ENCODE measurements at places on chromosomes 1 and 21. TPM values are rescaled to one million over a fixed set of nuclear protein-coding genes. Genes with fewer than 3 reads are reported as not detected.

- DNase-seq = no peak
Observed at GRCh38 chr1:54107131-54107530, 45.7 kb downstream of the CDCP2 start.

Gene SLC30A10
- polyA plus RNA-seq = 0.10 TPM

Gene KCNA3
- polyA plus RNA-seq = 0.22 TPM

- DNase-seq = no peak
Observed at GRCh38 chr1:231681006-231681405, 54.4 kb downstream of the DISC1 start.

- no peak for DNase-seq
Observed at GRCh38 chr21:38951095-38951730, 145.5 kb downstream of the ETS2 start.

- no peak for DNase-seq
Observed at GRCh38 chr1:26839339-26839722, 12.8 kb downstream of the ZDHHC18 start.

DNA sequence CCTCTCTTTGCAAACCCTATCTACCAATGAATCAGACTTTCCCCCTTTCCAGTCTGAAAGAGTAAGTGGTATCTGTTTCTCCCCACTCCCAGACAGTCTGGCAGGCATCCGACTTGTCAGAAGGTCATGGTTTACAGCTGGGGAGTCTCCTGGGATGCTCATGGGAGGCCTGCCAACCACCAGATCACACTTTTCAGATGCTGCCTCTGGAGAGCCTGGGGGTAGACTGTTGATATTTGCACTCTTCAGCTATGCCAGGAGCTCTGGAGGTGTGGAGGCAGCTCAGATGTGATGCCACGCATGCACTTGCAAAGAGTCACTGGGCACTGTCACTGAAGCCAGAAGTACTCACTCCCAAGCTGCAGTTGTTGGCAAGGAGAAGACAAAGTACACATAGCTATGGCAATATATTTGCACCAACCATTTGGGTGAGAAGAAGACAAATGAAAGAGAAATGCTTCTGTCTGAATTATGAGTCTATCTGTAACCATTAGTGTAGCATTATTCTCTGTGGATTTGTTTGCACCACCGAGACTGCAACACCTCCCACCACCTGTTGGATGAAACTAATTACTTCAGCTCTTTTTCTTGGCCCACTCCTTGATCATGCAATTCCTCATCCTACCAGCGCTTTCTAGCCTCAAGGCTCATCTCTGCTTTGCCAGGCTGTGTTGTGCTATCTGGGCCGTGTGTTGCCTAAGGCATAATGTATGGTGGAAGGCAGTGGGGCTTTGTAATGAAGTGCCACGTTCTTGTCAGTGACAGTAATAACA, 133.0 kb upstream of the SPAG17 start:
- no peak for DNase-seq

Gene ELAVL4
- 1.4 TPM for polyA plus RNA-seq

DNA sequence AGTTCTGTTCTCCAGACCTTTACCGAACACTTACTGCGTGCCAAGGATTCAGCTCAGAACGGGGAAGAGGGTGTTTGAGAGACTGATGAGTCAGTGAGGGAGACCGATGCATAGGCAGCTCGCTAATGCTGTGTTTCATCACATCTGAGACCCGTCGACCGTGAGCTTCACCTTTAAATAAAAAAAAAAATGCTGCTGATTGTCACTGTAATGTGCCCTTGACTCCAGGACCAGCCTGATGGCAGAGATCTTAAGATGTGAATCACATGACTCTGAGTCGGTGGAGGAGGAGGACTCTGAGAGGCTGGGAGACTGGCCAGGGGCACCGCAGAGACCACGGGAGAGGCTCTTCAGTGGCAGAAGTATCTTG, 28.8 kb downstream of the SPSB1 start:
- DNase-seq = no peak

- no peak for DNase-seq
Observed at GRCh38 chr1:94004924-94005323, 95.7 kb upstream of the GCLM start.

- DNase-seq = no peak
Observed at GRCh38 chr1:30773722-30774358, 16.3 kb upstream of the LAPTM5 start.

DNA sequence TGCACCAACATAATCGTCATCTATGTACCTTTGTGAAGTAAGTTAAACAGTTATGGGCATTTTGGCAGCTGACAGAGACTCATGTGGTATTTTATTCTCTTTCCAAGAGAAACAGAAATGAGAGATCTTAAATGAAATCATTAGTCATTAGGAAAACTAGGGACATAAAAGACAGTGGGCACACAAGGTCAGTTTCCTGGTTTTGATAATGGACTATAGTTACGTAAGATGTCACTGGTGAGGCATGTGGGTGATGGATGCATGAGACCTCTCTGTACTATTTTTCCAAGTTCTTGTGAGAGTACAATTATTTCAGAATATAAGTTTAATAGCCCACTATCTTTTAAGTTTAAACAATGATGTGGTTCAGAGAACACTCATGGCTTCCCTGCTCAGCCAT, 216.9 kb downstream of the APP start:
- no peak for DNase-seq

DNA sequence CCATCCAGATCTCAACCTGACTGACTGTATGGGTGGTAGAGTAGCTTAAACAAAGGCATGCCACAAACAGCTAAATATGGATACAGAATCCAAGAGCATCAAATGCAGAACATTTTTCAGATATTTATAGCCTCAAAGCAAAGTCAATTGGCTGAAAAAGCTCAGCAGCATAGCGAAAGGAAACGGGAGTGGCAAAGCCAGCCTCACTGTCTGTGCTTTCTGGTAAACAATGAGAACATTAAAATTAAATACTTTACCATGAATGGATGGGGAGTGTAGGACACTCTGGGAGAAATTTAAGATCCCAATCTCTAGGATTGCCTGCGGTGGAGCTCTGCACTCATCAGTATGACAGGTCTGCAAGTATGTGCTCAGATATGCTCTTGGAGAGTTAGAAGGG, 4.4 kb downstream of the RASAL2 start:
- no peak for DNase-seq

GRCh38 chr1:97095764-97096163, 374.2 kb downstream of the PTBP2 start:
- no peak for DNase-seq

Gene AMY2B
- 61.1 TPM for polyA plus RNA-seq

Gene STUM
- polyA plus RNA-seq = 1.8 TPM

Gene FUCA1
- polyA plus RNA-seq = 35.3 TPM

GRCh38 chr1:159949123-159949522, 3.7 kb upstream of the IGSF9 start:
- DNase-seq = no peak

Gene GBP7
- 0.16 TPM for polyA plus RNA-seq

- DNase-seq = no peak
Observed at GRCh38 chr1:2408859-2409276, 3.5 kb downstream of the PEX10 start.

DNA sequence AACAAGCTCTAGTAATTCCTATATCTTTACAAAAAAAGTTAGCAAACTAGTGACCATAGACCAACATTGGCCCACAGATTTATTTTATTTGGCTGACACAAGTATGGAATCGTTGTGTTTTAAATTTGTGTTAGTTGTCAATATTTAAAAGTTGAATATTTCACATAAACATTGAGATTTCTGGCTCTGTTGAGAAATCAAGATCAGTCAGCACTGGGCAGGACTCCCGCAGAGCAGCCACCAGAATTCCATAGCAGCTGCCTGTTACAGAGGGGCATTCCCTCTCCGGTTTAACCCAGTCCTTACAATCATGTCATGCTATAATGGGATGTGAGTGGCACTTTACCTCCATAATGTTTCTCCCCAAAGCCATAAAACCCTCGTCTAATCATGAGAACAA, 79.2 kb upstream of the NRIP1 start:
- no peak for DNase-seq

Gene TNNI3K
- 2.2 TPM for polyA plus RNA-seq

DNA sequence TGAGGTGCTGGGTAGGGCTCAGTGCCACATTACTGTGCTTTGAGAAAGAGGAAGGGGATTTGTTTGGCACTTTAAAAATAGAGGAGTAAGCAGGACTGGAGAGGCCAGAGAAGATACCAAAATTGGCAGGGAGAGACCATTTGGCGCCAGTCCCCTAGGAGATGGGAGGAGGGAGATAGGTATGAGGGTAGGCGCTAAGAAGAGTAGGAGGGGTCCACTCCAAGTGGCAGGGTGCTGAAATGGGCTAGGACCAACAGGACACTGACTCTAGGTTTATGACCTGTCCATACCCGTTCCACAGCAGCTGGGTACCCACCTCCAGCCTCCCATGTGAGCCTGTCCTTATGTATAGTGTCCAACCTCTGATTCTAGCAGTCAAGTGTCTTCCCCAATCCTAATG, 1.0 kb upstream of the CRTC2 start:
- no peak for DNase-seq

DNA sequence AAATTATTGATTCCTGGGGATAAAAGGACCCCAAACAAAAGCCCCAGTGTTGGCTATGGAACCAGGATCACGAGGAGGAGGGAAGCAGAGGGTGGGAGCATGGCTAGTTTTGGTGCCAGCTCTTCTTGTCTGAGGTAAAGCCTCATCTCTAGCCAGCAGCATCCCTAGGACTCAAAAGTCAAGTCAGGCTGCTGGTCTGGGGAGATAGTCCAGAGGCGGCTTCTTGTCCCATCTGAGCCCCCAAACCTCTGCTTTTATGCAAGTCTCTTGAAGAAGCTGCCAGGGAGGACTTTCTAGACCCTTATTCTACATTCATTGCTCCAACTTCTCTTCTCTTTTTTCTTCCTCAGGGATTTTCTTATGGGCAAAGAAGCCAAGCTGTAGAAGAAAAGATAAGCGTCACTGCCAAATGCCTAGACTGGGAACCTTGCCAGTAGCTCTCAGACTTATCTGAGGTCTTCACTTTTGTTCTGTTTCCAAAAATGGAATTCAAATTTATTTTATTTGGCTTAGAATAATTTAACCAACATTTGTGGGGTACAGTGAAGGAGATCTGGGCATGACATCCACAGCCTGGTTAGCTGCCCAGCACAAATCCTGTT, 6.9 kb upstream of the ANKRD35 start:
- DNase-seq = no peak

GRCh38 chr1:160625725-160626498, 20.9 kb downstream of the SLAMF1 start:
- no peak for DNase-seq

- no peak for DNase-seq
Observed at GRCh38 chr1:46224966-46225365, 21.8 kb downstream of the LURAP1 start.

Gene LMX1A
- not detected for polyA plus RNA-seq

GRCh38 chr1:60402216-60402615, 328.6 kb upstream of the C1orf87 start:
- DNase-seq = no peak

DNA sequence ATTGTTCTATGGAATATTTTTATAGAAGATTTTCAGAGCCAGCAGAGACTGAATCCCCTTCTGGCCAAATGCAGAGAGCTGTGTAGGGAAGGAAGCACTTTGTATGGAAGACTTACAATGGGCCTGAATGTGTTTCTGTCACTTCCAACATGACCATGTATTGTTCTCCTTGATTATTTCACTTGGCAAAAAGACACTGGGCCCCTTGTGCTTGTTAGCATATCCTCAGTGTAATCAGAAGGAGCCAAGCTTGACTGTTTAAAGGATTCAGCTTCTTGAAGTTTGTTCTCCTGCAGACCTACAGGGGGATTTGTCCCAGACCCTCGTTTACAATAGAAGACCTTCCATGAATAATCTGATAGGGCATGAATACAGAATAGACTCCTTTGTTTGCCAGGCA, 48.1 kb upstream of the UBE2U start:
- DNase-seq = no peak

GRCh38 chr21:14900611-14901010, 164.2 kb downstream of the NRIP1 start:
- DNase-seq = no peak

DNA sequence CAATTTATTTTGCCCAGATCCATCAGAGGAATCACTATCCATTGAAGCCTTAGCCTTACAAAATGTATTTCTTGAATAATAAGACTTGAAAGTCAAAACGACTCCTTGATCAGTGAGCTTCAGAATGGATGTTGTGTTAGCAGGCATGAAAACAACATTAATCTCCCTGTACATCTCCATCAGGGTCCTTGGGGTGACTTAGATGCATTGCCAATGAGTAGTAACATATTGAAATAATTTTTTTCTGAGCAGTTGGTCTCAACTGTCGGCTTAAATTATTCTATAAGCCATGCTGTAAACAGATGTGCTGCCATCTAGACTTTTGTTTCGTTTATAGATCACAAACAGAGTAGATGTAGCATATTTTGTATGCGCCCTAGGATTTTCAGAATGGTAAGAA, 482.0 kb downstream of the AMY1C start:
- DNase-seq = no peak

Gene GOLT1A
- 4.0 TPM for polyA plus RNA-seq

GRCh38 chr21:42332557-42333317, 17.5 kb upstream of the TFF3 start:
- no peak for DNase-seq
